ENCODE measurements at places on chromosomes 6 and 20. TPM values are rescaled to one million over a fixed set of nuclear protein-coding genes. Genes with fewer than 3 reads are reported as not detected.

Gene TRAPPC3L
- total RNA-seq = not detected

Gene BAK1
- 51.4 TPM for total RNA-seq

Gene ID1
- total RNA-seq = 85.2 TPM

Gene PERP
- 11.4 TPM for total RNA-seq

Gene SASH1
- 138 TPM for total RNA-seq

Gene TTLL9
- total RNA-seq = 0.46 TPM

Gene SLC22A7
- total RNA-seq = not detected

Gene FGD2
- total RNA-seq = 0.10 TPM

Gene LRRC73
- 0.28 TPM for total RNA-seq

Gene CYP21A2
- 0.44 TPM for total RNA-seq

Gene TCEA2
- 123 TPM for total RNA-seq

Gene RIN2
- 57.5 TPM for total RNA-seq

Gene SLC35D3
- total RNA-seq = not detected

Gene OR2H1
- total RNA-seq = not detected

- DNase-seq = no peak
Measured at GRCh38 chr6:36676141-36677058, 2.1 kb upstream of the CDKN1A start.

DNA sequence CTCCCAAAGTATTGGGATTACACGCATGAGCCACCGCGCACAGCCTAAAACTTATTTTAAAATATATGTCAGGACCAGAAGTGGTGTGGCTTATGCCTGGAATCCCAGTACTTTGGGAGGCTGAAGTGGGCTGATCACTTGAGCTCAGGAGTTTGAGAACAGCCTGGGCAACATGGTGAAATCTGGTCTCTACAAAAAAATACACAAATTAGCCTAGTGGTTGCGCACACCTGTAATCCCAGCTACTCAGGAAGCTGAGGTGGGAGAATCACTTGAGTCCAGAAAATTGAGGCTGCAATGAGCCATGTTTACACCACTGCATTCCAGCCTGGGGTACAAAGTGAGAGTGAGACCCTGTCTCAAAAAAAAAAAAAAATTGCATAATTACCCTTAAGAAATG lies 13.7 kb downstream of the PXT1 start:
- DNase-seq = no peak

GRCh38 chr20:47620808-47621805 lies 119.4 kb downstream of the NCOA3 start:
- DNase-seq = no peak

- DNase-seq = no peak
Measured at GRCh38 chr20:36925234-36925633, 26.3 kb downstream of the SAMHD1 start.

DNA sequence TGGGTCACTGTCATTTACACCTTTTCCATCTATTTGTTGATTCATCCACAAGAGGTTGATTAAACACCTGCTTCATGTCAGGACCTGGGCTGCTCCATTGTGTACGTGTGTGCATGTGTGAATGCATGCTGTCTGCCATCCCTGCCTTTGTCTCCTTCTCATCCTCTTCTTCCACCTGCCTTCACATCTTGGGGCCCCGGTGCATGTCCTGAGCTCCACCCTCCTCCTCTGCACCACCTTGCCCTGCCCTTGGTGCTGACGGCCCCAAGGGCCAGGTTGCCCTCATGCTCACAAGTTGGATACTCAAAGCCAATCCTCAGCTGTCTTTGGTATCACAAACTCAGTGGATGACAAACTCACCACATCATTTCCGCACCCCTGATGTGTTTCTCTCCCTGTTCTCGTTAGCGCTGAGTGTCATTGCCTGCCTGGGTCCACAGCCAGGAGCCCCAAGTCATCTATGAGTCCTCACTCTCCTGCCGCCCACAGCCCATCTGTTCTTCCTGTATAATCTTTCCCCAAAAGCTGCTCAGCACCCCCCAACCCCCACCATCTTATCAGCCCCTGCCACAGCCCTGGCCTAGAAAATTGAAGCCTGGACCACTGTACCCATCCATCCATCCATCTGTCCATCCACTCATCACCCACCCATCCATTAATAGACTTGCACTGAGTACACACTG lies 85.0 kb downstream of the SRC start:
- no peak for DNase-seq

DNA sequence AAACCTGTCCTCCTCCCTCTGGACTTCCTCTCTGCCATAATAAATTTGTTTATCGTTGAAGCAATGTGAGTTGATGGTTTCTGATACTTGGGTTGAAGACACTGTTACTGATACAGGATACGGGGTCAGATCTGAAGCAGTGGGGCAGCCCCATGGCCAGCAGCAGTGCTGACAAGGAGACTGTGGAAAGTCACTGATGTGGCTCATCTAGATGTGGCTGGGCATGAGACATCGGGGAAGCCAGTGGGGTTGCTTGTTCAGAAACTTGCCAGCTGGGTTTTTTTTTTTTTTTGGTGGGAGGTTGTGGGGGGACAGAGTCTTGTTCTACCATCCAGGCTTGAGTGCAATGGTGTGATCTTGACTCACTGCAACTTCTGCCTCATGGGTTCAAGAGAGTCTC lies 2.6 kb upstream of the BPI start:
- no peak for DNase-seq

GRCh38 chr6:35852994-35853393 lies 47.8 kb downstream of the LHFPL5 start:
- DNase-seq = no peak

DNA sequence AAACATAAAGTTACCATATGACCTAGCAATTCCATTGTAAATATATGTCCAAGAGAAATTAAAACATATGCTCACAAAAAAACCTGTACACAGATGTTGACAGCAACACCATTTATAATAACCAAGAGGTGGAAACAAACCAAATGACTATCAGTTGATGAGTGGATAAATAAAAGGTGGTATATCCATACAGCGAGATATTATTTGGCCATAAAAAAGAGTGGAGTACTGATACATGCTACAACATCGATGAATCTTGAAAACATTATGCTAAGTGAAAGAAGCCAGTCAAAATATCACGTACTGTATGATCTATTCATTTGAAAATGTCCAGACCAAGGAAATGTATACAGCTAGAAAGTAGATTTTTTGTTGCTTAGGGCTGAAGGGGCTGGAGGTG lies 2.9 kb downstream of the CAP2 start:
- DNase-seq = no peak

DNA sequence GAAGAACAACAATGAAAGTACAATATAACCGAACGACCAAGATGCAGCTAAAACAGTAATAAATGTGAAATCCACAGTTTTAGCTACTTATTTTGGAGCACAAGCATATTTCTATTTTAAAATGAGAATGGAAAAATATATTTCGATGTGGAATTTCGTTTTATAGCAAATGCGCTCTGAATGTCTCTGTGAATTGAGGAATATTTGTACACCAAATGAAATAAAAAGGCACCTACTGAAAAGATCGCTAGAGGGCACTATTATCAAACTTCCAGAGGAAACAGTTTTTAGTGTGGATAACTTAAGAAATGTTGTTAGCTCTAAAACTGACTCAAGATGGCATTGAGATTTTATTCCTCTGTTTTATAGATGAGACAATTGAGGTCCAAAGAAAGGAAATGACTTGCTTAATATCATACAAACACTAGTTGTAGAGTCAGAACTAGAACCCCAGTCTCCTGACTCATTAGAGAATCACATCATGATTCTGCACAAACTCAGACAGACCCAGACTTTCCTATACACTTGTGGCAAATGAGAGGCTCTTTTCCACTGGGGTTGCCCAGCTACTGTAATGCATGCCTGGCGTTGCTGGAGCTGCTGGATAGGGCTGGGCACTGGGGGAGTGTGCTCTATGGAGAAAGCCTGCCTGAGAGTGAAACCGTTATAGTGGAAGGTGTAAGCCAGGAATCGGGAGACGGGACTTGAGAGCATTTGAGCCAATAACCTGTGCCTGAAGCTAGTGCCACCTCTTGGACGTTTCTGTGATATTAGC lies 51.9 kb downstream of the GCLC start:
- no peak for DNase-seq

DNA sequence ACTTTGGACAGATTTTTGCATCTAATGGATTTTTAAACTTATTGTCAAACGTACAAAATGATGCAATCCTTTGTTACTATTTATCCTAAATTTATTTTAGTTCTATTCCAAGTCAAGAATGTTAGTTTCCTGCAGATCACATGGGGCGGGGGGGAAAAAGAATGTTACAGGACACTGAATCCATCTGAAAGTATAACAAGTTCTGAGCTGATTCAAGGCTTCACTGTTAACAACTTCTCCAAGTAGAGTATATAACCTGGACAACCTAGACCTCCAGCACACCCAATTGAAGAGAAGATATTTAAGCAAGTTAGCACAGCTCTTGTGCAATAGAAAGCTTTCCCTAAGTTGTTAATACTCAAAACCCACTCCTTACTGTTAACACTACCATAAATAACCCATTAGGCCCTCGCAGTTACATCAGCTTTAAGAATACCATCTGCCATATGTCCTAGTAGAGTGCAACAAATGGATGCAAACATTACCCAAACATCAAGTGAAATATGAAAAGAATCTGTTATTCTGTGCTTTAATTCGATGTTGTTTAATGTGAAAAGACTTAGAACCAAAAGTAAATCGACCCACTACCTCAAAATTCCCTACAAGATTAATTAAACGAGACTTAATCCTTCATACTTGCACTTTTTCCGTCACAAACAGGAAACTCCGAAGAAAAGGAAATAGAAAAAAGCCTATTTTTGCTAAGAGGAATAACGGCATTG lies 1.3 kb downstream of the SEC63 start:
- DNase-seq = no peak

- DNase-seq = no peak
Measured at GRCh38 chr20:63814891-63815614, 16.0 kb downstream of the ZBTB46 start.

- no peak for DNase-seq
Measured at GRCh38 chr6:72140795-72141194, 254.4 kb downstream of the RIMS1 start.

- DNase-seq = no peak
Measured at GRCh38 chr6:28537509-28538140, 11.9 kb downstream of the GPX5 start.

- no peak for DNase-seq
Measured at GRCh38 chr6:3835055-3835731, 14.0 kb upstream of the FAM50B start.

- no peak for DNase-seq
Measured at GRCh38 chr20:56592211-56592610, 36.9 kb upstream of the TFAP2C start.

DNA sequence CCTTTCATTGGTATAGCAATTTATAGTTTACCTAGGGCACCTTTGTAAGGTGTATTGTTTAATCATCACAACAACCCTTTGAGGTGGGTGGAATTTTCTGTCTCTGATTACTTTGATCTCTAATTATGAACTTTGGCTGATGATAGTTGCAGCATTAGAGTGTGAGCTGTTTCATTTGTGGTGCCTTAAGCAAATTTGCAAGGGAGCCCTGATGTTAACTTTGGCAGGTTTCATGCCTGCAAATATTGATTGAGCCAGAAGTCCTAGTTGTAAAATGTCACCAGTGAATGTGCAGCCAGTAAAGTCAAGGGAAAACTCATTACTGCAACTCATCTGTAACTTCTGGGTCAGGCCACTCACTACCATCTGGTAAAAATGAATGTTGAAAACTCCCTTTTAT lies 29.8 kb downstream of the CTNNBL1 start:
- no peak for DNase-seq

DNA sequence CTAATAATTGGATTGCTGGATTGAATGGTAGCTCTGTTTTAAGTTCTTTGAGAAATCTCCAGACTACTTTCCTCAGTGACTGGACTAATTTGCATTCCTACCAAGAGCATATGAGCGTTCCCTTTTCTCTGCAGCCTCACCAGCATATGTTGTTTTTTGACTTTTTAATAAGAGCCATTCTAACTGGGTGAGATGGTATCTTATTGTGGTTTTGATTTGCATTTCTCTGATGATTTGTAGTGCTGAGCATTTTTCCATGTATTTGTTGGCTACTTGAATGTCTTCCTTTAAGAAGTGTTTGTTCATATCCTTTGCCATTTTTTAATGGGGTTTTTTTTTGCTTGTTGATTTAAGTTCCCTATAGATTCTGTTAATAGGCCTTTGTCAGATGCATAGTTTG lies 94.7 kb upstream of the AHI1 start:
- DNase-seq = no peak

DNA sequence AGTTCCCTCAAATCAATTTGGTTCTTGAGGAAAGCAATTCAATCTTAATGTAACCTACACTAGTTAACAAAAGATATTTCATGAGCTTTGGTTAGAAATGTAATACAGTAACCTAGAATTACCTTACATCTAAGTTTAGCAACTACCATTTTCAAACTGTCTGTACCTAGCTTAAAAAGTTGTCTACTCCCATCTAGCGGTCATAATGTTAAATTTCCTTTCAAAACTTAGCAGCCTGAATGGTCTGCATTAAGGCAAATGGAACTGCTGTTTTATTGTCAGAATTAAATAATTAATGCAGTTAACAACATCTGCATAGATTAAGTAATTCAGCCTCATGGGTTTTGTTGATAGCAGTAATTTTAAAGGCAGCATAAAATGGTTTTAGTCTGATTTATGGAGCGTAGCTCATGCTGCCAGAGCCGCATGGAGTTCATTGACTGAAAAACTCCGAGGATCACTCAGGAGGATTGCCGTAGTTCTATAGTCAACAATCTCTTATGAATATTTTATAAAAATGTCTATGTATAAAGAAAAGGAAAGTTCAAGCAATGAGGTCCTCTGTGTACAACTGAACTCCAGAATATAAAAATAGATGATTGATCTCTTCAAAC lies 485.4 kb upstream of the MANEA start:
- DNase-seq = no peak

DNA sequence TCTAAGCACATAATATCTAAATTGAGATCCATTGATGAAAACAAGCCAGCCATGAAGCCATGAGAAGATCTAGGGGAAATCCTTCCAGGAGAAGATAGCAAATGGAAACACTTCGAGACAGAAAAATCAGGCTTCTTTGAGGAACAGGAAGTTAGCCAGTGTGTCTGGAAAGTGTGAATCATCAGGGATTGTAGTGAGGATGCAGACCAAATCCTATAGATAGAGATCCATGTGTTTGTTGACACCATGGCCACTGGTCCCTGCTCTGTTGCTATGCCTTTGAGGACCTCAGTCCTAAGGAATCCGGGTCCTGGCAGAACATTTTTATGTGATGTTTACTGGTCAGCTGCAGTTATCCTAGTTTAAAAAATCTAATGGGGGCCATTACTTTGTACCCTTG lies 6.6 kb upstream of the ELOVL2 start:
- no peak for DNase-seq

DNA sequence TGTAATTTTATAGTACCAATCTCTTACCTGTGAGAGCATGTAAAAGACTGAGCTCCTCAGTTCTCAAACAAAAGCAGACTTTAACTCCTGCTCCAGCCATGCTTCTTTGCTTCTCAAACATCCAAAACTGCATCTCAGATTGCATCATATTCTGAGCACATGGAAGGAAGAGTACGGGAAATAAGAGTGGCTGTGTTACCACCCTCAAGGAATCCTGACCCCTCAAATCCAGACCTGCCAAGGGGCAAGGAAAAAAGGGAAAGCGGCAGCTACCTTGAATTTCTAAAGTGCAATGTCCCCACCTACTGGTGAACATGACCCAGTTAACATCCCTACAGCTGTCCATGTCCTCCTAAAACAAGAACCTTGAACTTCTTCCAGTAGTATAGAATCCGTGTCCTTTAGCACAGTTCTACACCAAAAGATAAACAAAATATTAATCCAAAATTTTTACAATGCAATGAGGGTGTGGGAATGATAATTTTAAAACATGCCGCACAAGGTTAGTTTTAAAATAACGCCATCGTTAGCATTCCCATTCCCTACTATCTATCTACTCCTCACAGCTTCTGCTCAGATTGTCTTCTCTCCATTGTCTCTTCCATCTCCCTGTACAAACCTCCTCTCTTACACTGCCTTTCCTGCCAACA lies 34.1 kb upstream of the HLA-DQB1 start:
- DNase-seq = peak; percentile 52
